ENCODE measurements at places on chromosomes 7 and 10.

- no peak for DNase-seq
Observed at GRCh38 chr10:132308587-132309470, 1.1 kb upstream of the STK32C start.

DNA sequence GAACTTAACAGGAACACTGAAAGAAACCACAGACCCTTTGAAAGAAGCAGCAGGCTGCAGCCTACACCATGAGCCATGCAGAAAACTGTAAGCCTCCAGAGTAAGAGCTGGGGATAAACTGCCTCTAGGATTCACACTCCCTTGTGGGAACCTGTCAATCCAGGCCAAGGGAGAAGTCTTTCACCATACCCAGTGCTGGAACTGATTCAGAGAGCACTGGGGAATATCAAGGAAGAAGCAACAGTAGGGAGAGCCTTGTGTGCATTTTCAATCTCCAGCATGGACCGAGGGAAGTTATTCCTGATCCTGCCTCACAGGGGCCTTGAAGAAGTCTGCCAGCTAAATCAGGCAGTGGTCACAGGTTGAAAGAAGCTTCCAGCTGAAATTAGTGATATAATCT is 282.2 kb downstream of the AGMO start:
- no peak for DNase-seq

DNA sequence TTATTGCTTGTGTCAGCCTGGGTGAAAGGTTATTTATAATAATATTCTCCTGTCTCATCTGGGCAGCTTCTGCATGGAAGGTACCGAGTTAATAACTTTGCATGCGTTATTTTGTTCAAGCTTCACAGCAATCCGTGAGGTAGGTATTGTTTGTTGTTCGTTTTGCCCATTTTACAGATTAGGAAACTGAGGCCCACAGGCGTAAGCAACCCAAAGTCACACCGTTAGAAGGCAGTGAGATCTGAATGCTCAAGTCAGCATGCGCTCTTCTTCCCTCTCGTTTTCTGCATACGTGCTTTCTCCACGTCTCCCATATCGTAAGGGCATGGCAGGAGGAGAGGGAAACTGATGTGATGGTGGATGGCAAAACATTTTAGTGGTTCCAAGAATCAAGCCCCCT is 34.1 kb downstream of the LHPP start:
- no peak for DNase-seq

GRCh38 chr10:104254493-104255310 is at the start of gene GSTO1:
TSS of gene GSTO1 (plus strand) at chr10:104254892. CDS start at chr10:104254929, 37 bp downstream.
- peak; percentile 23 for DNase-seq

- DNase-seq: no peak
Observed at GRCh38 chr7:92647011-92647625, 56.9 kb upstream of the FAM133B start.

DNA sequence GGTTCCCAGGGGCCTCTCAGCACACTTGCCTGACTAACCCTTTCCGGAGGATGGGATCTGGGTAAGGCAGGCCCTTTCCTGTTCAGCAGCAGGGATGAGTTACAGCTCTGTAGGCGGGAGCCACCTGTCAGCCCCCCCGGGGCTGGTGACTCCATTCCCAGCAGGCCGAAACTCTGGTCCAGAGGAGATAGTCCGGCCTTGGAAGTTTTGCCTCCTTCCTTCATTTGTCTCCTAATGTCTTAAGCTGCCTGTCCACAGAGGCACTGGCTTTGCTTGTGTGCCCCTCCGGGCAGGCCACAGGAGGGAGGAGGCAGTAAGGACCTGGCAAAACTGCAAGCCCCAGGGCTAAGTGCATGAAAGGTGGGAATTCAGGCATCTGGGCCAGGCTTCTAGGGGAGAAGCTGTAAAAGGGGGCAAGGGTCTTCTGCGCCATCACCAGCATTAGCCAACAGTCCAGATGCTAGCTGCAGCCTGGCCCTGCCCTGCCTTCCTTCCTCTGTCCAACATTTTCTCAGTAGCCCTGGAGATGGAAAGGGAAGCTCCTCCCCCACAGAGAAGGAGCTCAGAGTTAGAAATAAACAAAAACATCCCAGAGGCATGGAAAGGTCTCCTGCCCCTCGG is 1.2 kb downstream of the ADIRF start:
- no peak for DNase-seq

- no peak for DNase-seq
Observed at GRCh38 chr7:87872346-87872745, 3.8 kb downstream of the SLC25A40 start.

GRCh38 chr10:124047427-124048152 is 45.8 kb downstream of the CHST15 start:
- DNase-seq: no peak

DNA sequence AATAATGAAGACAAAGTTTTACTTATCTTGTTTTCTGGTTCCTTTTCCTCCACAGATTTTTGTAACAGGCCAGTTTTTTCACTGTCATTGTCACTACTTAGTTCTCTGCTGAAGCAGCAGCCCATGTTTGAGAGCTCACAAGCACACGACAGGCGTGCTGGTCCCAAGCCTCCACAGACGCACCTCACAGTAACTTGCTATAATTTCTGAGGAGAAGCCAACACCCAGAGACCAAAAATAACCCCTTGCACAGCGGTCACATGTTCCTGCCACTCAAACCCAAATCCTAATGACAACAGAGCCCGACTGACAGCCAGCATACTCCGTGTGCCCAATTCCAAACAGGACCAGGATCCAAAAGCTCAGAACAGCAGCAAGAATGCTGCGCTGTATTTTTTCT is 58.5 kb downstream of the LARP4B start:
- no peak for DNase-seq

GRCh38 chr10:64636461-64636860 is 1115.3 kb downstream of the REEP3 start:
- no peak for DNase-seq
